ENCODE measurements at places on chromosomes 6 and 20.

- DNase-seq, result no peak
These were observed 33.7 kb upstream of the SUMO4 start for GRCh38 chr6:149366267-149366921.

DNA sequence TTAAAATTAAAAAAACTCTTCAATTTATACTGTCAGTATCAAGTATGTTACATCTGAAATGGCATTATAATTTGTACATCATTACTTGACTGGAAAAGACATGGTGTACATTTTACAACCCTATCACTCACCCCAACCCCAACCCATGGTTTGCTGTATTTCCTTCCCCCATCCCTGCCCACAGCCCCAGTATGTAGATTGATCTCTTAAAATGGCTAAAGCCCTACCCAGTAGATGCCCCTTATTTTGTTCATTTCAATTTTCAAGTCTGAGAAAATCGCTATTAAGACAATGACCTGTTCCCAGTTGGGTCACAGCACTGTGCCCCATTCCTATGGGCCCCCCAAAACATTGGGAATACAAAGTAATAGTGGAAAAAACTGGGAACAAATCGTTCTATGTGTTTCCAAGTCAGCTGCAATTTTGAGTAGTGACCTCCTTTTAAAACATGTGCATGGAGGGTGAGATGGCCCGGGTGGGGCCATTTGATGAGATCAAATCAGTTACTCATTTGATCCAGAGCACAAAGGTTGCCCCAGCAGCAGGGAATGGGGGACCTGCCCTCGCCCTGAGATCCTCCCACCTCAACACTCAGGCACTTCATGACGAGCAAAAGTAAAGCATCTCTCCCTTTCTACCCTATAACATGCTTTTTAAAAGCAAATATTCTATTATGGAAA is 13.3 kb downstream of the EZR start:
- DNase-seq, result no peak

DNA sequence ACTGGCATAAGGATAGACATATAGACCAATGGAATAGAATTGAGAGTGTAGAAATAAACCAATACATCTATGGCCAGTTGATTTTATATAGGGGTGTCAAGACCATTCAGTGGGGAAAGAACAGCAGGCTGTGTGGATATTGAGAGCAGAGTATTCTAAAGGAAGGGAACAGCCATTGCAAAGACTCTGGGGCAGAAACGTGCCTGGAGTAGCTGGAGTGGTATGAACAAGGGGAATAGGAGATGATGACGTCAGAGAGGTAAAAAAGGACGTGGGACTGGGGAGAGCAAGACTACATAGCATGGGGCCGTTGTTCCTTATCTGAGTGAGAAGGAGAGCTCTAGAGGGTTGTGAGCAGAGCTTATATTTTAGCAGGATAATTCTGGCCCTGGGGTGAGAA is 85.2 kb downstream of the TOX2 start:
- no peak for DNase-seq

GRCh38 chr20:50708845-50709635 is 17.7 kb upstream of the RIPOR3 start:
- DNase-seq, result no peak

- DNase-seq, result no peak
These were observed 4.9 kb upstream of the DLL1 start for GRCh38 chr6:170295510-170296422.

DNA sequence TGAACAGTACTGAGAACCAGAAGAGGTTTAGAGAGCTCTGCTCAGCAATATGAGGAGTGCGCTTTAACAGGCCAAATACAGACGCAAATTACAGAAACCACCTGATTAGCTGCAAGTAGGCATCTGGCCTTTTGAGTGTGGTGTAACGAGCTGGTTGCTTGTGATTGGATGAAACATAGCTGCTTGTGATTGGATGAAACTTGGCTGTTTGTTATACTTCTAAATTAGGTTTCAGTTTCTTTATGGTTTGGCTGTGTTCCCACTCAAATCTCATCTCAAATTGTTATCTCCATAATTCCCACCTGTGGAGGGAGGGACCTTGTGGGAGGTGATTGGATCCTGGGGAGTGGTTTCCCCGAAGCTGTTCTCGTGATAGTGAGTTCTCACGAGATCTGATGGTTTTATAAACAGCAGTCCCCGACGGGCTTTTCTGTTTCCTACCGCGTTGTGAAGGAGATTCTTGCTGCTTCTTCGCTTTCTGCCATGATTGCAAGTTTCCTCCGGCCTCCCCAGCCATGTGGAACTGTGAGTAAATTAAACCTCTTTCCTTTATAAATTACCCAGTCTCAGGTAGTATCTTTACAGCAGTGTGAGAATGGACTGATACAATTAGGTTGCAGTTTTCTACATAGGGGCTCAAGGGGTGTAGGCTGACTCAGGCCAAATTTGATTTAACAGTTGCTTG is 655.9 kb upstream of the MAN1A1 start:
- DNase-seq, result peak; percentile 6

GRCh38 chr6:45398075-45398813 is 20.5 kb upstream of the SUPT3H start:
- no peak for DNase-seq

DNA sequence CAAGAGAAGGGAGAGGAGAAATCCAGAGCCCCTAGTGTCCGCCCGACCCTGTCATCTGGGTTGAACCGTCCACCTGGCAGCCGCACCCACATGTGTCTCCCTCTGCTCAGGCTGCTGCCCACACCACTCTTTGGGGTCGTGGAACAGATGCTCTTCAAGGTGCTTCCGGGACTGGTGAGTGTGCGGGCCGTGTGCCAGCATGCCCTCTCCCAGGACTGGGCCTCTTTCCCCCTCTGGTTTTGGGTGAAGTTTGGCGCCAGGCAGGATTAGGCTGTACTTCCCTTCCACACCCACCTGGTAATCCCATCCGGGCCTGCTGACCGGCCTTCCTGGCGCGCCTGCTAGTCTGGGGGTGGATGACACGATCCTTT is 7.9 kb downstream of the BPIFB3 start:
- no peak for DNase-seq

DNA sequence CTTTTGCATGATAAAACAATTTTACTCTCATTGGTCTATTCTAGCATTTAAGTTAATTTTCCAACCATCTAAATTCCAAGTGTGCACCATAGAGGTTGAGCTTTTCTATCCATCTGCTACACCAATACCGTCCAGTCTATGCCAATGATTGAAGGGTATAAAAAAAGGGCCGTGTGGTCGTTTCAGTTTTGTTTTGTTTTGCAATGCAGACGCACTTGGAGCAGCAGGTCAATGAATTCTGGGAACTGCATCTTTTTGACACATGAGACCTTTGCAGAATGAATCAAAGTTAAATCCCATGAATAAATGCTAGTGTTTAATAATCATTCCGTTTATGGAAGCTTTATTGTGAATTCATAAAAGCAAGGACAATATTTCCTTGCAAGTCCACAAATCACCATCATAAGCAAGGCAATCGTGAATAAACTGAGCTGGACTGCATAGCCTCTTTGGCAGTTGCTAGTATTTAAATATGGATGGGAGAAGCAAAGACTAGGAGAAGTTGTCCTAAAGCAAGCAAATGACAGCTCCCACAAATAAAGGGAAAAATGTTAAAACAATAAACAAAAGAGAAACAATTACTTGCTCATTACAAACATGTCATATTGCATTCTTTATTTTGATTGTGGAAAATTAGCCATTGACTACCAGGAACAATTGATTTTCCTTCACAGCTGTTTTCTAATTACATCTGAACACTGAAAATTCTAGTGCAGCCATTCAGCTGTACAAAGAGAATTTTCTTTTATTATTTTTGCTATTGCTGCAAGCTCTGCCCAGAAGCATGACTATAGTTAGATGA is 649.7 kb upstream of the GJE1 start:
- DNase-seq, result no peak

- no peak for DNase-seq
These were observed 42.5 kb upstream of the IPCEF1 start for GRCh38 chr6:154399097-154399496.

DNA sequence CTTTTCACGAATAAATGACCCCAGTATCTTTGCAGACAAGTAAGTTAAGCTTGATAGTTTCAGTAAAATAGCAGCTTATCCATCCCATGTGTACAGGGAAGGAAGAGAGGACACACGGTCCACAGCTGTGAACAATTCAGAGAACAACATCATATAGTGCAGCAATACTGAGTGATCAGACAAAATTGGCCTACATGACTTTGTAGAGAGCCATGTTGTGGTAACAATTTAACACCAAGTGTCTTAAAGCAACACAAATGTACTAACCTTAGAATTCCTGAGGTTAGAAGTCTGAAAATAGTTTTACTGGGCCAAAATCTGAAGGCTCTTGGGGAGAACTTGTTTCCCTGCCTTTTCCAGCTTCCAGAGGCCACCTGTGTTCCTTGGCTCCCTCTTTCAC is 12.5 kb downstream of the FAM184A start:
- DNase-seq, result no peak

DNA sequence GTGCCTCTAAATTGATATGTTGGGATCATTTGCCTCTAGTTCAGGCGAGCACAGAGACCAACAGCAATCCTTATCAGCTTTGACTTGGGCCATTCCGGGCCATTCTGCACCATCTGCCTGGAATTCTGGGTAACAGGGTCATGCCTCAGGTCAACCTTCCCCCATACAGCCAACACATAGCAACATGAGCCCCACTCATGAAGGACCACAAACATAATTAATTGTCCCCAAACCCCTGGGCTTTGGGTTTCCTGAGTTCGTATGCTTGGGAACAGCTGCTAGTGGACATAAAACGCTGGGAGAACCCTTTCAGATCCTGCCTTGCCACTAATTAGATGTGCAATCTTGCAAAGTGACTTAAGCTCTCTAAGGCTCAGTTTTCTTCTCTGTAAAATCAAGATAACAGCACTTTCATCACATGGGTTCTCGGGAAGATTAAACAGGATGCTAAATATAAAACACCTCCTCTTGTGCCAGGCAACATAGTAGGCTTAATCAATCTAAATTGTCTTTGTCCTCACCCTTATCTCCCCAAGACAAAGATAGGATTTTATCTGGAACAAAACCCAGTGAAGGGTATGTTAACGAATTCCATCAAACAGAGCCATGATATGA is 426.5 kb downstream of the CD83 start:
- DNase-seq, result no peak

DNA sequence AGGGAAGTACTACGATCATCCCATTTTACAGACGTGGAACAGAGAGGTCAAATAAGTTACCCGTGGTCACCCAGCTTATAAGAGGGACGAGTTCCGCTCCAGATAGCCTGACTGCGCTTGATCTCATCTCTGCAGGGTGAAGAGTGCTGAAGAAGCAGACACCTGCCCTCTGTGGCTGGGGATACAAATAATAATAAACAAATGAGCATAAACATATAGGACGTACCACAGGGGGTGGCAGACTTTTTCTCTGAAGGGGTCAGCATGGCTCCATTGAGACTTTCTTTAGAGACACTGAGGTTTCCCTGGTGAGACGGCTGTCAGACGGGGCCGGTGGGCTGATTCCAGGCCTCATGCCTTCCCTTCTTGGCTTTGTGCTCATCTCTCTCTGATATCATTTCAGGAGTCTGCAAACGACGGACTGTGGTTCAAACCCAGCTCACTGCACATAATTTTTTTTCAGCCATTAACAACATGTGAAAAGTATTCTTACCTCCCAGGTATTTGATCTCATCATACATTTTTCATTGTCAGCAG is 47.1 kb downstream of the IRF4 start:
- no peak for DNase-seq

DNA sequence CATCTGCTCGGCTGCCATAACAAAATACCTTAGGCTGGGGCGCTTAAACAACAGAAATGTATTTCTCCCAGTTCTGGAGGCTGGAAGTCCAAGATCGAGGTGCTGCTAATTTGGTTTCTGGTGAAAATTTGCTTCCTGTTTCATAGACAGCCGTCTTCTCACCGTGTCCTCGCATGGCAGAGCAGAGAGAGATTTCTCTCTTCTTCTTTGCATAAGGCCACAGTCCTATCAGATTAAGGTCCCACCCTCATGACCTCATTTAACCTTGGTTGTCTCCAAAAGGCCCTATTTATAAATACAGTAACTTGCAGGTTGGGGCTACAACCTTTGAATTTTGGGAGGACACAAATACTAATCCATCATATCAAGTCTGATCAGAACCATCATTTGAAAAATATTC is 544.3 kb downstream of the KIF16B start:
- DNase-seq, result no peak

GRCh38 chr6:128432394-128432793 is 88.0 kb downstream of the PTPRK start:
- DNase-seq, result peak; percentile 17

DNA sequence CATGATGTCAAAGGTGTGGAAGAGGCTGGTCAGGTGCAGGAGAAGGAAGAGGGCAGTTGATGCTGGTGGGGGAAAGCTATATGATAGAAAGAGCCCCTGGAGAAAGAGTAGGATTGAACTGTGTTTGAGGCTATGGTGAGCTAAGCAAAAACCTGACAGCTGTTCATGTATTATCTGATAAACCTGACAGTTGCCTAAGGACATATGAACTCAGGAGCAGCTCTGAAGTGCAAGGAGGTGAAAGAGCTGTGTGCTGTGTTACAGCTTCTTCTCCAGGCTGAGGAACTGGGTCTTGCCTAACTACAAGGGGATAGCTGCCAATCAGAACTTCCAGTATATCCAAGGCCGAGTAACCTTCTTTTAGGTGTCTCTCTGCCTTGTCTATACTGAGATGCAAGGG is 81.8 kb downstream of the LCA5 start:
- DNase-seq, result no peak

- DNase-seq, result no peak
These were observed 125.4 kb upstream of the GPR6 start for GRCh38 chr6:109852713-109853112.

DNA sequence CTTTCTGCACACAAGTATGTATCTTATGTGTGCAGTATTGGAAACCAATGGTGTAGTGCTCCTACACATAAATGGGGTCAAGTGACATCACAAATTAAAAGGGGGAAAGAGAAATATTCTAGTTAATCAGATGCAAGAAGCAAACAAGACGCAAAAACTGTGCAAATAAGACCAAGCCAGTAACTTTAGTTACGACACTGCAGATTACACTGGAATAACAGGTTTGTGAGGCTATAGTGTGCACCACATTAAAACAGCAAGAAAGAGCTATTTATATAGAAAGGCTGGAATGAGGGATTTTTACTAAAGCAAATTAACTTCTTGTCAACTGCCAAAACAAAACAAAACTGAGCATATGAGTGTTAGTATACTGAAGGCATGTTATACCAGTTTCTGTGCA is 45.8 kb downstream of the NR2E1 start:
- no peak for DNase-seq

GRCh38 chr6:51531623-51532022 is 555.8 kb downstream of the PKHD1 start:
- no peak for DNase-seq

DNA sequence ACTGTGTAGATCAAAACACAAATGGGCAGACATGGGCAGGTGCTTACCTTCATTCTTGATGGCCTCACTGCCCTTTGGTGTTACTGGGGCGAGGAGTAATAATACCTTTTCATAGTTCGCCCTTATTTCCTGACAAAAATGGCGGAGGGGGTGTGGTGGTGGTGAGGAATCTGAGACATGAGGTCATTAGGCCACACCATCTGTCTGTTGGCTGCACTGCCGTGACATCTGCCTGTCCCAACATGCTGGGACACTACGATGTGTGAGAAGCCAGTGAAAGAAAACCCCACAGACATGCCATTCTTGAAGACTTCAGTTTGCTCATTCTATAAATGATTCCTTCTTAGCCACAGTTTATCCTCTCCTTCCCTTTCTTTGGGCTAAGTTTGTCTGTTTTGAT is 13.4 kb upstream of the MAPRE1 start:
- no peak for DNase-seq

- no peak for DNase-seq
These were observed 7.6 kb downstream of the GLO1 start for GRCh38 chr6:38695227-38695900.
